ENCODE measurements at places on chromosomes 2 and 18.

GRCh38 chr18:74315464-74316256 is at the start of gene C18orf63:
C18orf63 (plus strand) TSS chr18:74315839; CDS start chr18:74317866, 2,027 bp downstream.
- no peak for DNase-seq

GRCh38 chr2:116724550-116724949 is 1089.9 kb upstream of the DDX18 start:
- no peak for DNase-seq

DNA sequence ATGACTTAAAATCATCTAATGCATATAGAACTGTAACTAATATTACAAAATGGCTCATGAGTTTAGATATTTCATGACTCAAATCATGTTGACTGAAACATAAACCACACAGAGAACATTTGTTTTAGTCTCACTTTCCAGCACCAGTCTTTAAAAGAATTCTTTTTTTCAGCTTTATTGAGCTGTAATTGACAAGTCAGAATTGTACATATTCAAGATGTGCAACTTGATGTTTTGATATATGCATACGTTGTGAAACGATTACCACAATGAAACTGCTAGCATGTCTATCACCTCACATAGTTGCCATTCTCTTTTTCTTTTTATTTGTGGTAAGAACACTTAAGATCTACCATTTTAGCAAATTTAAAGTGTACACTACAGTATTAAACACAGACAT is 25.0 kb upstream of the TMEM178A start:
- DNase-seq, result no peak

GRCh38 chr2:44941551-44942234 is at the start of gene SIX3:
SIX3 (plus strand) TSS chr2:44941702; CDS start chr2:44942105, 403 bp downstream.
- DNase-seq, result no peak

GRCh38 chr2:209875270-209875669 is 103.6 kb downstream of the UNC80 start:
- no peak for DNase-seq

DNA sequence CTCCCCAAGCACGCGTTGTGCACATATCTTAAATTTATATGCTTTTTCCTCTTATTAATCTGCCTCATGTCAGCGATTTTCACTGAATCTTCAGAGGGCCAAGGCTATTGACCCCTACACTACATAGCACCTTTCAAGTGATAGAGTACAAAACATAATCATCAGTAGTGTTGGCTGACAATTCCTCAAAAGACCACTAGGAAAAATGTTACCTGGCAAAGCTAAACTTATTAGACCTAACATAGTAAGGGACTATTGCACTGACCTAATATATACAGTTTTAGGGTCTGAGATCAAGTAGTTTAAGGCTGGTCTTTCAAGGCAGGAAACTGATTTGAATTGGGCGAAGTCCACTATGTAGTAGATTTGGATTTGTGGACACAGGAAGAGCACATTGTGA is 244.2 kb upstream of the ZC3H15 start:
- DNase-seq, result no peak
